Activated T-cell treated with anti-CD3 and anti-CD28 coated beads, Interleukin-2, amount 50 U/mL, for 24 hours (primary cell): ENCODE measurements at places on chromosomes 2 and 18.

GRCh38 chr2:65434592-65435241 is 2.3 kb upstream of the SPRED2 start:
- DNase-seq: no peak

DNA sequence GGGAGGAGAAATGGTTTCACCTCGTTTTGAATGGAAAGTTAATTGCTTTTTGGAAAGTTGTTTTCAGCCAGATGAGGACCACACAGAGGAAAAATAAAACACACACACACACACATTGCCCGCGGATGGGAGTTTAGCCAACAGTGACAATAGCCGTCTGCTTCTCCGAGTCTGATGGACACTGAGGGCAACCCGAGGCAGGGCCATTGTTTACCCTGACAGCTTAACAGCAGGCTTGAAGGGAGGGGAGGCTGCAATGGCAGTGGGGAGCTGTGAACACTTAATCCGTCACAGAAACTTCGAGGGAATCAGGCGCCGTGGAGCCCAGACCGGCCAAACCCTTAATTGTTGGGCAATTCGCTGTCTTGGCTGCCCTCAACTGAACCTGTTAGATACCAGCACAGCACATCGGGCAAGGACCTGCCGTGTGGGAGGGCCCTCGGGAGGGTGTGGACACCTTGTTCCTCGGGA is 145.9 kb downstream of the ACKR3 start:
- no peak for DNase-seq

DNA sequence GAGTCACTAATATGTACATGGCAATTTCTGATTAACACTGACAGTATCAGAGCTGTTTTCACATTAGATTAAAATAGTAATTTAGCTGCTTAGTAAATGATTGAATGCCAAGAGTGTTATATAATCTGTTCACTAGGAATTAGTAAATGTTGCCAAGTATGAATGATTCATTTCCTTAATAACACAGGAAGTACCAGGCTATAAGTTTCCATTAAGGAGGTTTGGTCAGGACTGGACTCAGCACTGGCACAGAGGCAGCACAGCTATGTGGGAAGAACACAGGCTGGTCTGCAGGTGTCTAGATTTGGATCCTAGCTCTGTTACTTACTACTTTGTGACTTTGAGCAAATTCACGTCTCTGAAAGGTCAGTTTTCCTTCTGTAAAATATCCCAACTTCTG is 97.2 kb downstream of the TDRD15 start:
- DNase-seq: no peak

DNA sequence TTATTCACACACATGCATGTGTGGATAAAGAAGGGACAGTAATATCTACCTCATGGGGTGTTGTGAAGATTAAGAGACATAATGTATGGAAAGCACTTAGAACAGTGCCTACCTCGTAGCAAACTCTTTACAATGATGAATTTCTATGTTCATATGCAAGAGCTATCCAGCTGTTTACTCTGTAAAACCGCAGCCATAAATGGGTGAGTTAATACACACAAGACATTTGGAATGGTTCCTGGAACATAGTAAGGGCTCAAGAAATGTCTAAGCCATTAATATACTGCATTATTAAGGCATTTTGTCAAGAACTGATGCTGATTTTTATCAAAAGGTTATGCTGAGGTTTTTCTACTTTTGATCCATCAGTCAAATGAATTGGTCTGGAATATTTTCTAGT is 1076.2 kb downstream of the TSN start:
- DNase-seq: no peak

- DNase-seq: peak; percentile 32
Observed at GRCh38 chr2:182866461-182867406, at the start of gene FRZB. Gene FRZB (minus strand): TSS chr2:182866637. CDS start chr2:182866552, 85 bp downstream.

GRCh38 chr2:11314487-11314886 is 29.9 kb downstream of the ROCK2 start:
- no peak for DNase-seq

GRCh38 chr2:36663851-36664695 is 32.4 kb upstream of the VIT start:
- DNase-seq: no peak

DNA sequence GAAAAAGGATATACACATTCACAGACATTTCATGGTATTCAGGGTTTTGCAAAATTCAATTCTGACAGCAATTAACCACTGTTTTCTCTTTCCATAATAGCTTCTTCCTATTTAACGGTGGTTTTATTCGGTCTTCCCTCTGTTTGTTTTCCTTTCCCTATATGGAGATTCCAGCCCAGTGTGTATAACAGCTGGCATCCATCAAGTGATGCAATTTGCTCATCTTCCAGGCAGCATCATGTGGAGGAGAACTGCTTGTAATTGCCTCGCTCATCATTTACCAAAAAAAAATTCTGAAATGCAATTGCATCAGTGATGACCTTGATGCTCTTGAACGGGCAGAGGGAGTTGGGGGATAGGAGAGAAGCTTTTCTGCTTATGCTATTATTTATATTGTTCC is 165.9 kb upstream of the PGAP1 start:
- DNase-seq: no peak

DNA sequence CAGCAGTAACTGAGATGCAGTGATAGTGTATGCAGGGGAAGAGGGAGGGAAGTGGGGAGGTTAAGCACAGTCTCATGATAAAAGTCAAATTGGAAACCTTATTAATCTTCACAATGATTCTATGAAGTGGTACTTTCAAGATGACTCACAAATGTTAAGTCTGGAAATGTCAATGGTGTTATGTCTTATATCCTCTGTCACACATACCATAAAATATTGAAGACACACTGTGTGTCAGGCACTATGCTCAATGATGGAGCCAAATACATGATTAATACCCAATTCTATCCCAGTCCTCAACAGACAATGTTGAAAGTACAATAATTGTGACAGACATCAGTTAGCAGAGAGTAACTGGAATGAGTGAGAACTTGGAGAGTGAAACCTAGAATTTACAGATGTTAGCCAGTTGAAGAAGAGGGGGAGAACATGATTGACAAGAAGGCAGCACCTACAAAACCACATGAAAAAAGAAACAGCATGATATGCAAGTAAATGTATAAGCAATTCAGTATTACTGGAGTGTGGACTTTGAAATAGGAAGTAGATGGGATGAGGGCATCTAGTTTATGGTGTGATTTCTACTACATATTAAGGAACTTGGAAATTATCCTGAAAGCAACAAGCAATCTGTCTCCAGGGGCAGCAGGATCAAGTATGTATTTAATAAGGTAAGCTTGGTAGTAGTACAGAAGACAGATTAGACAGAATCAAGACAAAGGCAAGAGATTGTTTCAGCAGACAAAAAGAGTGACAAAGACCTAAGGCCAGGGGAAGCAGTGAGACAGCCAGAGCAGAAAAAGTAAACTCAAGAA is 107.6 kb downstream of the STRN start:
- no peak for DNase-seq

DNA sequence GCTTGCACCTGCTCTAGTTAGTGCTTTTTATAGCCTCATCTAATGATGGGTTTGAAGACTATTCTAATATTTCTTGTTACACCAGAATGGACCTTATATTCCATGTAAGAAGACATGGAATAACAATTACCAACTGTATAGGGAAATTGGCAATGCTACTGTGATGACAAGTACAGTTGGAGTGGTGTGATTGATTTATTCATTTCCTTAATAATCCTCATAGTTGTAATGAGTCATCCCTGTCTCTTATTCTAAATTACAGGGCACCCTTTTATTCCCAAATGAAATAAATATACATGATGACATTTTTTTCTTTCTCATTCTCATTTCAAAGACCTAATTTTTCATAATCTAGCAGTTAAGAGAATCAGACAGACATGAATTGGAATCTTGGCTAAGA is 18.3 kb upstream of the TLK1 start:
- DNase-seq: no peak

- DNase-seq: no peak
Observed at GRCh38 chr2:207513551-207514257, 16.1 kb upstream of the CREB1 start.

DNA sequence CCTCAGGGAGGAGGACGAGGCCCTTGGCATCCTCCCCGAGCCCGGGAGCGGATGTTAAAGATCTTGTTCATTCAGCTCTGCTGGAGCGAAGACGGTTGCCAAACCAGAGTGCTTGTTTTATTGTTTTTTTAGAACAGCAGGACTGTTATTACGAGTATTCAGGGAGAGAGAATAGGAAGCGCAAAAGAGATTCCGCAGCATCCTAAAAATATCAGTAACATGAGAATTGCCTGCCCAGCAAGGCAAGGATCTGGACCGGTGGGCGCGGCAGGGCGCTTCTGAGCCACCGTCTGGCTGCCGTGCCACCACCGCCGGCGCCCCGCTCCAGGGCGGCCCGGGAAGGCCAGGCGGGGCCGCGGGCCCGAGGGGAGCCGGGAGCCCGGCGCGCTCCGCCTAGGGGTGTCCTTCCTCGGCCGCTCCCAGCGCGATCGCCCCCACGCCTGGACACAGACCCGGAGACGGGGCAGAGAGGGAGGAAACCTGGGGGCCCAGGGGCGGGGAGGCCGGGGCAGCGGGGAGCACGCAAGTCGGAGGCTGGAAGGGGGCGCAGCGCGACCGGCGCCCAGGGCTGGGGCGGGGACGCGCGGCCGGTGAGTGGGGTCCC is 843 bp downstream of the CYS1 start:
- peak; percentile 47 for DNase-seq

- DNase-seq: no peak
Observed at GRCh38 chr2:161033059-161033660, 127.1 kb upstream of the TANK start.

- no peak for DNase-seq
Observed at GRCh38 chr2:42959234-42960001, 167.0 kb upstream of the HAAO start.

DNA sequence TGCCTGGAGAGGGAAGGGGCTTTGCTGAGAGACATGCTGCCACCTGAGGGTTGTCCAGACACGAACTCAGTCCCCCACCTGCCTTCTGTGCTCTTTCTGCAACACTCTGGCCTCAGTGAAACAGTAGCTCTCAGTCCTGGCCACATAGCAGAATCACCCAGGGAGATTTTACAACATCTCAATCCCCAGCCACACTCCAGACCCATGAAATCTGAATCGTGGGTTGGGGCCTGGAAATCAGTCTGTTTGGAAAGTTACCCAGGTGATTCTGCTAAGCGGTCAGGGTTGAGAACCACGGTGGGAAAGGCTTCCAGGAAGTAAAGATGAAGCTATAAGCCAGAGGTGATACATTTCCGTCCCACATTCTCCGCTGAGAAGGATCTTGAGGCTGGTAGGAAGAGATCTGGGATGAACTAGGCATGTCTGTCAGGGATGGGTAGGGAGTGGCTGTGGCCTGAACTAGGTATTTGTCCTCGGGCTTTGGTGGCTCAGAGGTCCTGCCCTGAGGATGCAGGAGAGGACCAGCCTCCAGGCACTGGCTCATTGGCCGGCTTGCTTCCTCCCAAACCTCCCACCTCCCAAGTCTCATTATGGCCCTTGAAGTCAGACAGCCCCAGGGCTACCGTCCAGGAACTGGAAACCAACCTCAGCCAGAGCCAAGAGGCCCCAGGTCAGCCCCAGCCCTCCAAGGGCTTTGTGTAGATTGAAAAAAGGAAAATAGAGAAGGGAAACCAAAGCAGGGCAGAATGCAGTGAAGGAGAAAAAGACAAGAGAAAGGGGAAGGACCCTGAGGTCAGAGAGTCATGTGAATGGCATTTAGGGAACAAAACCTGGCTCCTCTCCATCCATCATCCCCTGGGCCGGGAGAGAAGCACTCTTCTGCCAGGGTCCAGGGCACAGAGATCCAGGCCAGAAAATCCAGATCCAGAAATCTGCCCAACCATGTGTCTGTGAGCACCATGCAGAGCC is 119.6 kb downstream of the ZFP36L2 start:
- DNase-seq: no peak

GRCh38 chr18:74185860-74186259 is 37.5 kb downstream of the TIMM21 start:
- no peak for DNase-seq

DNA sequence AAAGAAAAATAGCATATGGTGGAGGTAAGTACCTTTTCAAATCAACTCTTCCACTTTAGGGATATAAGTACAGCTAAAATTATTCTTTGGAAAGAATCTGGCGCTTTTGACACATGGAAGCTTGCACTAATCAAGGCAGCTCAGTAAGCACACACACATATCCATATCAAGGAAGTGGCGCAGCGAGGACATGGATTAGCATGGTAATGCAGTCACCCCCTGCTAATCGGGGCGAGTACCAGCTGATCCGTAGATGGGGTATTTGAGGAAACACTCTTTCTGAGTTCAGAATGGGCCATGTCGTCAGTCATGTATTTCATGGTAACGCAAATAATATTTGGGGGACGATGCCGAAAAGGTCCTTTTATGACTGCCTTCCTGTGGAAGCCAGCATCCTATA is 245.3 kb downstream of the GBX2 start:
- DNase-seq: no peak

DNA sequence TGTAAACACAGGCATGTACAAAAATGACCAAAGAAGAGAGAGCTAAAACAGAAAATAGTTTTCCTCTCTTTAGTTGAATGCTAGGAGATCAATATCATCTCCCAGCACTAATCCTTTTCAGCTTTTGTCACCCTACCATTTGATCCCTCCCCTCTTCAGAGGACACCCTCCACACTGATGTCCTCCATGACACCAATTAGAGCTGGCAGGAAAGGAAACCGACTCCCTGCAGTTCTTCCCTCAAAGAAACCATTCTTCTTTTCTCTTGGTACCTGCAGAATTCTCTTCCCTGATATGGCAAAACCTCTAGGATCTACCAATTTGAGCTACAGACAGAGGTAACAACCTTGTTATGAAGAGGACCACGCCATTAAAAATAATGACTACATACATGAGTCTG is 5.3 kb downstream of the EPB41L3 start:
- no peak for DNase-seq

DNA sequence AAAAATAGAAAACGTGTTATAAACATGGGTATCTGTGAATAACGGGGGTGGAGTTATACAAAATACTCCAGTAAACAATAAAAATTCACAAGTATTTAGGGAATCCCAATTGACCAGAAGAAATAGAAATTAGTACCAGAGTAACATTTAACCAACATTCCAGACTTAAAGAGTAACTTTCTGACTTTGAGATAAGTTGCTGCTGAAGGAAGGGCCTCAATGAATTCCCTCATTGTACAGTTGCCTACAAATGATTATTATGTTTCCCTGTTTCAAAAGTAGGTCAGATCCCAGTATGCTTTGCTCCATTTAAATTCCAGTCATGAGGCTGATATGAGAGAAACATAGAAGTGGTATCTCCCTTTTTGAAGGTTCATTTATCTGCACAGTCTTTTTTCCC is 88.3 kb upstream of the KCNH7 start:
- DNase-seq: no peak

DNA sequence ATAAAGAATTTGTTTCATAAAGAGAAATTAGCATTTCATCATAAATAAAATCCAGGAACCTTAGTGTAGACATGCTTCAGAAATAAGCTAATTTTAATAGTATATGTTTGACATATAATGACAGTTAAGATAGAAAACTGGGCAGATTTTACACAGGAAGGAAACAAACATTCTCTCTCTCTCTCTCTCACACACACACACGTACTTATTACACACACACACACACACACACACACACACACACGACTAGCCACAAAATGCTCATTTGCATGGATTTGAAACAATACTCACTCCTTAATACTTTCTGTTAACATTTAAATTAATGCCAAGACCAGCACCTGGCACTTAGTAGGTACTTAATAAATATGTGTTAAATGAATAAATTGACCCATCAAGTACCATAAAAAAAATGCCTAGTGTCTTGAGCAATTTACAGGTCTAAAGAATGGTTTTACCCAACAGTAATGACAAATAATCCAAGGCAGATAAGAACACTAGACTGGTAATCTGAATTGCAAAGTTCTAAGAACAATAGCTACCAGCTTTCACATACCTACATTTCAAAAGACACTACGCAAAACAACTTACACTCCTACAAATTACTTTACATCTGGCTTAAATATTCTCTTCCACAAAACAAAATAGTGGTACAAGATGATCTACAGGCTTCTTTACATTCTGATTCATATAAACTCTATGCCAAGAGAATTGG is 2.9 kb upstream of the GALNT3 start:
- no peak for DNase-seq
